Mesothelial cell of epicardium (in vitro differentiated cells): ENCODE measurements at places on chromosomes 3 and 15. TPM values are rescaled to one million over a fixed set of nuclear protein-coding genes. Genes with fewer than 3 reads are reported as not detected.

DNA sequence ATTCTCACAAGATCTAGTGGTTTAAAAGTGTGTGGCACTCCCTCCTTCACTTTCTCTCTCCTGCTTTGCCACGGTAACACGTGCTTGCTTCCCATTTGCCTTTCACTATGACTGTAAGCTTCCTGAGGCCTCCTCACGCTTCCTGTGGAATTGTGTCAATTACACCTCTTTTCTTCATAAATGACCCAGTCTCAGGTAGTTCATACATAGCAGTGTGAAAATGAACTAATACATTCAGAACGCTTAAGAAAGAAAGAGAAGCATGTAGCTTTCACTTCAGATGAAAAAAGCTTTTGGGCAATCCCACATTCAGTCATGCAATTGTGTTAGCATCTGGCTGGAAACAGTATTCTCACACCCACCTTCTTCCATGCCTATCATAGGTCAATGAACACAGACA is 24.4 kb downstream of the P3H2 start:
- peaks cover 3% of the 10 kb centered on the region for H3K36me3 ChIP-seq
- H3K4me3 ChIP-seq: no peak overlapping the region
- H3K4me1 ChIP-seq: peaks cover 46% of the 10 kb centered on the region
- no peak for DNase-seq
- H3K27me3 ChIP-seq: no peaks in the 10 kb centered on the region
- peak overlapping the region; percentile 47 for H3K27ac ChIP-seq

DNA sequence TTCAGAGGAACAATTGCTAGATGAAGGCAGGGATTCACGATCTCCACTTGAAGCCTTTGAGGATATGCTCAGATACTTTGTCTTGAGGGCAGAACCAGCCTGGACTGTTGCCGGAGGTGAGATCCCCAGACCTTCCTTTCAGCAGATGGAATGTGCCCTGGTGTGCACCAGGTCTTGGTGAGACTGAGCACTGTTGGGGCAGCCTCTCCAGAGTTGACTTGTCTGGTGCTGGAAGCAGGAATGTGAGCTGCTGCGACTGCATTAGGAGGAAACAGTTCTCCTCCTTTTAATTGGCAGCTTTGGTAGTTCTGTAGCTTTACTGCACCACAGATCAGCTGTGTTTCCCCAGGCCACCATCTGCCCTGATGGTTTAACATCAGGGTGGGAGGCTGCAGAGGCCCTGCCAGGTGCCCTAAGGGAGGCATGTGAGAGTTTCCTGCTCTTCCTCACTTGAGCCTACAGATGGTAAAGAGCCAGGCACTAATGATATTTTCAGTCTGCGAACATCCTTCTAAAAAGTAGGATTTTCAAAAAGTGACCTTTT is 58.5 kb downstream of the CTDSPL start:
- DNase-seq: no peak
- H3K27me3 ChIP-seq: no peaks in the 10 kb centered on the region
- H3K36me3 ChIP-seq: peaks cover 2% of the 10 kb centered on the region
- no peak overlapping the region for H3K27ac ChIP-seq
- peaks cover 46% of the 10 kb centered on the region for H3K4me1 ChIP-seq

DNA sequence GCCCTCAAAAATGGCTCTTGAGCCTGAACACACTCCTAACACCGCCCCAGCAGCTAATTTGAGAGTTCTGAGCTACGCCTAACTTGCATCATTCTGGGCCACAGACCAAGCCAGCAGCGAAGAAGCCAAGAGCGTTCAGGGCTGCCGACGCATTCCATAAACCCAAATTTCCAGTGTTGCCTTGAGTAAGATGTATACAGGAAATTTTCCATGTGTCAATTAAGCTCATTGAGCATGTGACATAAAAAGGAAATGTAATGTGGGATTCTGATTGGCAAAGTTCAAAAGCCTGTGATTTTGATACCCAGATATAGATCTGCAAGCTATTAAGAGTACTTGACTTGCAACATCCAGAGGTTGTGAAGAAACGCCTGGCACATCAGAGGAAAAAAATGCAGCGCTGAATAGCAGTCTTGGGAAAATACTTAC is 148.6 kb upstream of the NR2F2 start:
- H3K4me1 ChIP-seq: peaks cover 78% of the 10 kb centered on the region
- H3K36me3 ChIP-seq: no peaks in the 10 kb centered on the region
- no peak overlapping the region for H3K4me3 ChIP-seq
- no peak for DNase-seq
- peak overlapping the region; percentile 47 for H3K27ac ChIP-seq

DNA sequence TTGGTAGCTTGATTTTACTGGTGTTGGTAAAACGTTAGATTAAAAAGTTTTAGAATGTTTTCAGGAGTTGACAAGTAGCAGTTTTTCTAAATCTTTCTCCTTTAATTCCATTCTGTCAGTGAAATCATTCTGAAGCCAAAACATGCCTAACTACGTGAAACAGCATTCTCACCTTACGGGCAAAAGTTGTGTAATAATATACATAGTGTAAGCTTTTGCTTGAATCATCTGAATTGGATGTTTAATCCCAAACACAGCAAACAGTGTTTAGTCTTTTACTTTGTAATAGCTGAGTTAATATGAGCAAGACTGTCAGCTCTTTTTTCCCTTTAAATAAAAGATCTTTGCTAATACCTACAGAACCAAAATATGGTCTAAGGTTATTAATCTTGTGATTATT is 100.6 kb downstream of the CYP19A1 start:
- H3K36me3 ChIP-seq: no peaks in the 10 kb centered on the region
- no peak overlapping the region for H3K27ac ChIP-seq
- H3K4me3 ChIP-seq: no peak overlapping the region
- peaks cover 9% of the 10 kb centered on the region for H3K4me1 ChIP-seq
- H3K27me3 ChIP-seq: peaks cover 29% of the 10 kb centered on the region

GRCh38 chr15:91422797-91423196 is 322.7 kb downstream of the SV2B start:
- no peak overlapping the region for H3K27ac ChIP-seq
- H3K4me1 ChIP-seq: no peaks in the 10 kb centered on the region
- peaks cover 31% of the 10 kb centered on the region for H3K27me3 ChIP-seq
- no peak for DNase-seq
- no peaks in the 10 kb centered on the region for H3K36me3 ChIP-seq

GRCh38 chr3:179942553-179943075 is 94.1 kb downstream of the PEX5L start:
- H3K27me3 ChIP-seq: peaks cover 28% of the 10 kb centered on the region
- no peaks in the 10 kb centered on the region for H3K36me3 ChIP-seq

DNA sequence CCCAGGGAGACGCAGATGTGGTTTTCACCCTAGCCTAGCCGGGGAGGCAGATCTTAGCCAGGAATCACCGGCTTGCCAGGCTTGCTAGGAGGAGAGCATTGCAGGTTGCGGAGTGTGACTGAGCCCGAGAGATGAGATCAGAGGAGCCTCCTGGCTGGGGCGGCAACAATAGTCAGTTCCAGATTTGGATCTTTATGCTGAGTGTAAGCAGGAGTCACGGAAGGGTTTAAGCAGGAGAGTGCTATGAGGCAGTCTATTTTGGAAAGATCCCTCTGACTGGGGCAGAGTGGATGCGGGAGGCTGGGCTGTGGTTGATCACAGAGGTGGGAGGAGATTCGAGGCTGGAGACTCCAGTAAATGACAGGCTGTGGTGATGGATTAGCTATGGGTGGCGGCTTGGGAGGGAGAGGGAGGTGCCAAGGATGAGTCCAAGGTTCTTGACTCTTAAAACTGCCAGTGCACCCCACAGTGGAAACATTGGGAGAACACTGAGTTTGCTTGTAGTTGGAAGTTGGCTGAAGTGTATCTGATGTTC is 10.4 kb upstream of the BAHD1 start:
- H3K4me1 ChIP-seq: peaks cover 8% of the 10 kb centered on the region
- DNase-seq: no peak
- no peak overlapping the region for H3K4me3 ChIP-seq
- H3K27me3 ChIP-seq: peaks cover 50% of the 10 kb centered on the region
- H3K27ac ChIP-seq: no peak overlapping the region
- peaks cover 1% of the 10 kb centered on the region for H3K36me3 ChIP-seq

DNA sequence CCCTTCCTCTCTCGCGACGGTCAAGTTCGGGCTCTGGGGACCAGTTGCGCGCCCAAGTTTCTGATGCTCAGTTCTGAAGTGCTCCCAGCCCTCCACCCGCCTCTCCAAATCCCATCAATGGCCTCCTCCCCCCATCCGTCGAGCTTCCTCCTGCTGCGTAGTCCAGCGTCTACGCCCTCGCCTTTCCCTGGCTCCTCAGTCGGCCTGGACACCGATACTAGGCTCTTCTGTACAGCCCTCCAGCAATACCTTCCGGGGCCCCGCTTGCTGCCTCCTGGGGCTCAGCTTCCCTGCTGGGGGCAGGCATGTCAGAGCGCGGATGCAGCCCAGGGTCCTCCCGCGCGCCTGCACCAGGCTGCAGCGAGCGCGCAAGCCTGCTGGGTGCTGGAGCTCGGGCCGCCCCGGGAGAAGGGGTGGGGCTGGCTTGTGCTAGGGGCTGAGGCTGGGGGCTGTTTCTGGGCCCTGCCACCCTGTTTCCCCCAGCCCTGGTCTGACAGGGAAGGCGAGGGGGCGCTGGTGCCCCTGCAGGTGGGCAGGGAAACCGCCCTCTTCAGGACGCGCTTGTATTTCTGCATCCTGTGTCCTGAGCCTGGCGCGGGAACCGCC is 353.3 kb upstream of the SUCLG2 start:
- DNase-seq: peak; percentile 56
- H3K4me3 ChIP-seq: peak overlapping the region; percentile 72

- peaks cover 5% of the 10 kb centered on the region for H3K4me1 ChIP-seq
- H3K36me3 ChIP-seq: peaks cover 32% of the 10 kb centered on the region
- no peaks in the 10 kb centered on the region for H3K27me3 ChIP-seq
Measured at GRCh38 chr15:99291643-99292042, 40.4 kb downstream of the LRRC28 start.

DNA sequence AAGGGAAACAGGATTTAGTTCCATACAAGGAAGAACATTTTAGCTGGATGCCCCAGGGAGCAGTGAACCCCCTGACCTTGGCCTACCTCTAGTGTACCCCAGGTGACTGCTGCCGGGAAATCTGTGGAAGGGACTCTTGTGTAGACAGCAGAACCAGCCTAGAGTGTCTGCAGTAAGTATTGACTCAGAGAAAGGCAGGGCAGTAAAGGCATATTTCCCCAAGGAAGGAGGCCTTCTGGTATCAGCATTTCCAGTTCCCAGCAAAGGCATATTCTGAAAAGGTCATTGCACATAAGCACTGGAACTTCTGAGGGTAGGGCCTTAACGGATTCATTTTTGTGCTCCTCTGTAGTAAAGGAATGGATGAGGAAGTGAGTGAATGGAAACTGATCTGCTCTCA is 246.2 kb downstream of the FAM43A start:
- H3K27ac ChIP-seq: no peak overlapping the region
- DNase-seq: no peak
- H3K4me3 ChIP-seq: no peak overlapping the region
- no peaks in the 10 kb centered on the region for H3K36me3 ChIP-seq

GRCh38 chr3:52370531-52370930 is 54.4 kb downstream of the DNAH1 start:
- peaks cover 6% of the 10 kb centered on the region for H3K27me3 ChIP-seq
- DNase-seq: no peak
- peaks cover 21% of the 10 kb centered on the region for H3K4me1 ChIP-seq

DNA sequence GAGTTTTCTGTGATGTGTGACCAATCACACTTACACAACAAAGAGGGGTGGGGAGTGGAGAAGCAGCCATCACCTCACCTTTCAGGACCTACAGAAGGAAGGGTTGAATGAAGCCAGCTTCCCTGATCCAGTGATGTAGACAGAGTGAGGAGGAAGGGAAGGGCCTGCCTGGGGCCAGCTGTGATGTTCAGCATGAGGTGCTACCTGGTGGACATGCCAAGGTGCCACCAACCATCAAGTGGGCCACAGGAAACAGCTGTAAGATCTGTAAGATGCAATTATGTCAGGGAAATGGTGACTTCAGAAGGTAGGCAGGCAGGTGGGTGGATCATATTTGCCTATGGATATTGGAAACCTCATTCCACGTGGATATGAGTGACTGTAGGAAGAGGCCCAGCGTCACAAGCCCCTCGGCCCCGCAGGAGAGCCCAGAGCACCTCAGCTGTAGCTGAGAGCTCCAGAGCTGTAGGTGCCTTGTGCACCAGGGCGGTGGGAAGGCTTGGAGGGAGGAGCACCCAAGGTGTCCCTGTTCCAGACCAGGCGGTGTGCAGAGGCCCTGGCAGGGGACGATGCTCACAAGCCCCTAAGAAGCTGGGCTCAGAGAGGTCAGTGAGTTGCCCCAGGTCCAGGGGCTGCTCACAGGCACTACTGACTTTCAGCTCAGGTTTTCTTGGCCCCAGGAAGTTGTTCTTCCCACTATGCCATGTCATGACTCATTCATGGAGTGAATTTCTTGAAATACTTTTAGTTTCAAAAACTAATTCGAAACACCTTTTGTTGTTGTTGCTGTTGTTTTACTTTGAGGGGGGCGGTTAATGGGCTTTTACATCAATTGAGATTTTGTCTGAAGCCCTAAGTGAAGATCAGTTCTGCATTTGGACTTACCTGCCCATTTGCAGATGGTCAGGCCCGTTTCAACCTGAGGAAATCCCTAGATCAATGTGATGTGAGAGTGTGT is 94.2 kb upstream of the ALDH1A3 start:
- no peak overlapping the region for H3K27ac ChIP-seq
- peaks cover 14% of the 10 kb centered on the region for H3K27me3 ChIP-seq
- H3K4me3 ChIP-seq: no peak overlapping the region

DNA sequence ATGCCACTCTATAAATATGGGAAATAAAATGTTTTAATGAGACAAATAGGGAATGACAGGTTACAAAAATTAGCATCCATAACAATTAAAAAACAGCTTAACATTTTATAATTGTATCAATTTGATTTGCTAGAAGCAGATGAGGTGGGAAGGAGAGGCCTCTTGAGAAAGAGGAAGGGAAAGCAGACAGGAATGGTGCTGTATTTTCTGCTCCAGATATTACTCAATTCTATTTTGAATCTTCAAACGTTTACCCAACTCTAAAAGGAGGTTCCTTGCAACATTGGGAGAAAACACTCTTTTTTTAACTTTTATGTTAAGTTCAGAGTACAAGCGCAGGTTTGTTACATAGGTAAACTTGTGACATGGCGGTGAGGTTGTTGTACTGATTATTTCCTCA is 44.9 kb upstream of the ALDH1A3 start:
- peaks cover 1% of the 10 kb centered on the region for H3K36me3 ChIP-seq
- no peaks in the 10 kb centered on the region for H3K4me1 ChIP-seq
- no peak overlapping the region for H3K4me3 ChIP-seq
- DNase-seq: no peak
- H3K27ac ChIP-seq: no peak overlapping the region
- peaks cover 27% of the 10 kb centered on the region for H3K27me3 ChIP-seq

DNA sequence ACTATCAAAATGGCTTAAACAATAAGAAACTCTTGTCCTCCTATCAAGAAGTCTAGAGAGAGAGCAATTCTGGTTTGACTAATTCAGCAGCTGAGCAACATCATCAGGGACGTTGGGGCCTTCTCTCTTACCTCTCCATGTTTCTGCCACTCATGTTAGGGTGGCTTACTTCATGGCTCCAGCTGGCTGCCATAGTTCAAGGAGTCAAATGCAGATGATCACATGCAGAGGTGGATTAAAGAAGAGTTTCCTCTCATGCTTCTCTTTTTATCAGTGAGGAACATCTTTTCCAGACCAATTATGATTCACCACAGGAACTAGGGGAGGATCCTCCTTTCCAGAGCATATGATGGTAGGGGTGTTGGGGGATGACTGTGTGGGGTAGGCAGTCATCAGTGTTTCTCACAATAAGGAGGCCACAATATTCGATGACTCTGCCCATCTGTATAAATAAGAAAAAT is 45.5 kb downstream of the NEK11 start:
- H3K4me3 ChIP-seq: no peak overlapping the region
- H3K36me3 ChIP-seq: no peaks in the 10 kb centered on the region
- no peak for DNase-seq

GRCh38 chr3:110381992-110382391 is 689.6 kb upstream of the NECTIN3 start:
- H3K36me3 ChIP-seq: no peaks in the 10 kb centered on the region
- no peaks in the 10 kb centered on the region for H3K27me3 ChIP-seq
- H3K4me3 ChIP-seq: no peak overlapping the region

The CLDN1 gene
- total RNA-seq: 11.4 to 12.8 TPM (median 11.4 TPM) in 3 replicates

The SLC15A2 gene
- 3.4 to 5.4 TPM (median 4.8 TPM) in 3 replicates for total RNA-seq

The CCDC12 gene
- 49.7 to 52.4 TPM (median 50.5 TPM) in 3 replicates for total RNA-seq

The PLOD2 gene
- 83.2 to 86.6 TPM (median 86.0 TPM) in 3 replicates for total RNA-seq

The LRRN1 gene
- 59.1 to 63.8 TPM (median 60.2 TPM) in 3 replicates for total RNA-seq

The FETUB gene
- total RNA-seq: not detected in 3 replicates
